Cardiac fibroblast (primary cell): ENCODE measurements at places on chromosomes 12 and 14.

GRCh38 chr14:88104710-88105109 lies 99.8 kb downstream of the GPR65 start:
- DNase-seq, result no peak

- no peak for DNase-seq
Observed at GRCh38 chr14:74444866-74445265, 18.9 kb upstream of the SYNDIG1L start.

DNA sequence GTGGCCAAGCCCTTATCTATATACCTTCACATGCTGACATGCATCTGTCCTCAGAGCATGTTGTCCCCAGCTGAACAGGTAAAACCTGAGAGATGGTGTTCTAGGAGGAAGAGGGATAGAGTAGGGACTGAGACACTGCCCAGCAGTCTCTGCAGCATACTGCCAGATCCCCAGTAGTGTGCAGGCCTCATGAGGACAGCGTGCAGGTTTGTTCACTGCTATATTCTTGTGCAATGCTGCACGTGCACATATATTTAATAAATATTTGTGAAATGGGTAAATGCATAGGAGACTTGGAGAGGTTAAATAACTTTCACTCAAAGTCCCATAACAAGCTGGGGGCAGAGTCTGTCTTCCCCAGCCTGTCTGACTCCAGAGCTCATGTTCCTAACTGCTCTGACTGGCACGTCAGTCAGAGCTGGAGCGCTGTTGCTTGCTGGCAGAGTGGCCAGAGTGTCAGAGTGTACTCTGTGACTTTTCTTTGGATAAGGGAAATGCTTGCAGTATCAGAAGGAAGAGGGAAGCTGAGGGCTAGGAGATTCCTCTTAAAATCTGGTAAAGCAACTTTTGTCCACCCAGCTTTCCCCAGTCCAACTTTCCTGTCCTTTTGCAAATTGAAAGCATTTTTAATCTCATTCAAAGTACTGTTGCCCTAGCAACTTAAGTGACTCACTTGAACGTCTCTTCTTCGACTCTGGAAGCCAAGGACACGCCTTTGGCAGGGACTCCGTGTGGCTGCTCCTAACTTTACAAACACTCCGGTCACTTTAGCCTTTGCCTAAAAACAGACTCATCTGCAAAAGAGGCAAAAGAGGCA lies 14.9 kb upstream of the POLR3B start:
- peak; percentile 84 for DNase-seq

DNA sequence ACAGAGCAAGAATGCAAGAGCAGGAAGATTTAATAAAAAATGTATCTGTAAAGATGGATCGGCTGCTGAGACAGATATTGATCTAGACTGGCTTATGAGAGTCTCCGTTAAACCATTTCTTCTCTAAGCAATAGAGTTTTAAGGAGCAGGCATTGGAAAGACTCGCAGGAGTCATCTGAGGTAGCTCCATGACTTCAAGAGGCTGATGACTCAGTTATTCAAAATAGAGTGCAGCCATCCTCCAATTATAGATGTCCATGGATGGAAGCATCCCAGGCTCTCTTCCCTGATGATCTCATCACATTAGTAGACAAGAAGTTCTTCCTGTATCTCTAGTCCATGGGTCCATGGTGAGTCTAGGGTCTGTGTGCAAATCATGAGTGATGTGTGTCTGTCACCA lies 638.3 kb upstream of the TMEM132C start:
- no peak for DNase-seq

GRCh38 chr12:114638790-114639435 lies 45.1 kb downstream of the TBX3 start:
- no peak for DNase-seq

DNA sequence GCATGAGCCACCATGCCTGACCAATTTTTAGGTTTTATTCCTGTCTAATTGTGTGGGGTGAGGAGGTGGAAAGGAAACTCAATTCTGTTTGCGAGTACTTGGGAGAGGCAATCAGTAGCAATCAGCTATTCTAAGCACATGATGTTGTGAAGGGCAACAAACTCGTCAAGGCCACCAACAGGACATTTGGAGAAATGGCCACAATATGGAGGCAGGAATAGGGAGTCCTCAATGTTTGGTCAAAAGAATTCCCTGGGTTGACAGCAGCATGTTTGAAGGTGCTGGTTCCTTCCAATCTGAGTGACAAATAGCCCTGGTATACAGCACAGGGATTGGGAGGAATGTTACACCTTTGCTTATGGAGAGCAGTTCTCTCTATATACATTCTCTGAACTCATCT lies 32.7 kb upstream of the USP44 start:
- DNase-seq, result no peak

DNA sequence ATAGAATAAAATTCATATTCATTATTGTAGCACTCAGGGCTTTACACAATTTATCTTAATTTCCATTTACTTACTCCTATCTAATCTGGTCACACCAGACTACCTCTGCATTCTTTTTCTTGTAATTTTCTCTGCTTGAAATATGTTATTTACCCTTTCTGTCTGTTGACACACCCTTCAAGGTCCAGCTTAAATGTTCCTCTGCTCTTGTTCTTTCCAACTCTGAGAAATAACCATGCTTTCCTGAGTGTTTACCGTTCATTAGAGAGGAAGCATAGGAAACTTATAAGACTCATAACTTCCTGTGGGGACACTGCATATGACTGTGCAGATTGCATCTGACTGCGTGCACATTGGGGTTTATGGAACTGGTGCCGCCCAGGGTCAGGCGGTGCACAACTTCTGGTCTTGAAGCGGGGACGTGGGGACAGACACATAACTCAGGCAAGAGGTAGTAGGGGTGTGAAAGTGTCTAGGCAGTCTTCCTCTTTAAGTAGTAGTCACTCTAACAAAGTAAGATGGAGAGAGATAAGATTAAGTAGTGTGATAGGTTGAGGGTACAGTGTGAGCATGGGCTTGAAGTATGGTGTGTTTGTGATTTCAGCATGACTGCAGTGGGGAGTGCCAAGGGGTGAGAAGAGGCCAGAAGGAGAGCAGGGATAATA lies 42.6 kb upstream of the FOXJ2 start:
- peak; percentile 8 for DNase-seq

DNA sequence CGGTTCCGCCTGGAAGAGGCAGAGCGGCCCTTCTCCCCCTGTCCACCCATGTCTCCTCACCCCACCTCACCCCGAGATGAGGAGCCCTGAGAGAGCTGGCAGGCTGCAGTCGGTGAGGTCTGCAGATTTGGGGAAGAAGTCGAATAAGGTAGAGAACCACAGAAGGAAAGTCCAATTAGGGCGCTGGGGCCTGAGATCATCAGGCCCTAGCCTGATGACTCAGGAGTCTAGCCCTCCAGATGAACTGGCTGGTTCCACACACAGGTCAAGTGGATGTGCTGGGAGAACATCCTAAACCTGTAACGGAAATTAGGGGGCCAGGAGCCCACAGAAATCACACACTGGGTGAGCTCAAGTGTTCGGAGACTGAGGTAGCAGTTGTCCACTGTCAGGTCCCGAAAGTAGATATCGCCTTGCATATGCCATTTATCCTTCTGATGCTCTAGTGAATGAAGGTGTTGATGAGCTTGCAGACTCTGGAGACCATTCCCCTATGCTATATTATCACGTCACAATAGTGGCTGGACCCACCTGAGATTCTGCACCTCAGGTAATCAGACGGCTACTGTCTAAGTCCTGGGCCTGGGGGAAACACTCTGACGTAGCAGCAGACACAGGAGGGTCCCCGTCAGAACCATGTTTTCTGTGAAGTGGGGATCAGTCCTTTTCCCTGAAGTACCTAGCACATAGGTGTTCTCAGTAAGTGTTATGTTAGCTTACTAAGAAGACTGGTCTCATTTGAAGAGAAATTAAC lies 886 bp upstream of the METTL17 start:
- no peak for DNase-seq

DNA sequence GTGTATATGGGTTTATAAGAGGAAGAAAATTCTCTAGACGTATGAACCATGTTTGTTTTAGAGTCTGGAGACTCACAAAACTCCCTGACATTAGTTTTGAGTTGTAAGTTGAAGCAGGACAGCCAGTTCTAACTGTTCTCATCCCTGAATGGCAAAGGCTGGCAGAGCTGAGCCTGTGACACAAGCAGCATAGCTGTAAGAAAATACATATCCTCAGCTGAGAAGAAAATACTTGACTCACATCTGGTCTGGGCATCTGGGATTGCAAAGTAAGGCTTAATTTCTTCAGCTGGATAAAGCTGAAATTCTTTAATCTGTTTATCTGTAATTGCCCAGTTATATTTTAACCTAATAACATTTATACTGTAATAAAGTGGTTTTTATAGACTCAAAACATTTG lies 156.3 kb downstream of the PELI2 start:
- DNase-seq, result peak; percentile 65

DNA sequence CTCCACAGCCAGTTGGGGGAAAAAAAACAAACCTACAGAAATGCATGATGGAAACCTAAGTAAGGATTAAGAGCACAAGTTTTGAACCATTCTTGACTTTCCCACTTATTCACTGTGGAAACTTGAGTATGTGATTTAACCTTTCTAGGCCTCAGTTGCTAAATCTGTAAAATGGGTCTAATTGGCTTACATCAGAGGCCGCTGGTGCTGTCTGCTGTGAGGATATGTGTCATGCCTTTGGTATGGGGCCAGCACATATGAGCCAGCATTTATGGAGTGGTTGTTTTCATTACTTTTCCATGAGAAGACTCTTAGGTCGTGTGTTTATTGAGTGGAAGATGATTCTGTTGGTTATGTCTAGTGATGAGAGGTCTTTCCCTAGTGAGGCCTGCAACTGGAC lies 102.4 kb downstream of the ESR2 start:
- DNase-seq, result peak; percentile 75

DNA sequence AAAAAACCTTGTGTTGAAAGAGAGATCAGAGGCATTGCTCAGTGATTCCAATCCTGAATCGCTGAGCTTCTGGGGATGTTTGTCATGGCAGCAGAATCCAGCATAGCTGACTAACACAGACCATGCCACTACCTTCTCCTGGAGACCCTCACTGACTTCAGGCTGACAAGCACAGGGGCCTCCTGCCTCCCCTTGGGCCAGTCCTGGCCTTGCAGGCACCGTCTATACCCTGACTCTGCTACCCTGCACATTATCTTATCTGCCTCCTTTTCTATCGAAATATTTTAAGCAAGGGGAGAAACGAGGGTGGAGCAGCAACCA lies 139.8 kb downstream of the KIF26A start:
- DNase-seq, result no peak

DNA sequence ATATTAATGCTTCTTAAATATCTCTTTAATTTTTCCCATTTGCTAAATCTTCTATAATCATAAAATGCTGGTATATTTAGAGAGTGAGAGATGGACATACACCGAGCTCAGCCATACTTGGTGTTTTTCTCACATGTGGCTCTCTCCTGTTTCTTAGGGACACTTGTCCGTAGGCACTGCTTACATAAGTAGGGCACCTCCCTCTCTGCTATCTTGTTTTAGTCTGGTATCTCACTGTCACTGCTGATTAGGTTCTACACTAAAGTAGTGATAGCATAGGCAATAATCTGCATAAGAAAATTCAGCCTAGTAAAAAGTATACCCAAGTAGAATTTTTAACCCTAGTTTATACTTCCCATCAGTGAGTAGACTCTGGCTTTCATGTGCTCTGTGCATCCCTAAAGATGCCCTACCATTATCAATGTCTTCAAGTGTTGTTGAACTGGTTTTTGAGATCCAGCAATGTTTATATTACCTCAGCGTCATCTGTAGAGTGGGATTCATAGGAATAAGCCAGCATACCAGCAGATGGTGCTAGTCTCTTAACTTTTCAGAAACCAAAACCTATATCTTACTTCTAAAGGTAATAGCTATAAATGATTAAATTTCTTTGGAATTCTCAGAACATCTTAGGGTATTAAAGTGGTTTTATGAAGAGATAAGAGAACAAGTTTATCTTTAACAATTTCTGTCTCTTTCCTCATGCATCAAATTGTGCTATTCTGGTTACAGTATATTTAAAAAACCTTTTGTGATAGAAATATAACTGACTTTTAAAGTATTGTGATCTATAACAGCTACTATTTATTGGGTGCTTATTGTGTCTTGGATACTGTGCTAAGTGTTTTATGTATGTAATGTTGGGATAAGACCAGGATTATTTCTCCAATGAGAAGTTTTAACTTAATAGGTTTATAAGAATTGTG lies 32.9 kb downstream of the ARID2 start:
- peak; percentile 78 for DNase-seq

DNA sequence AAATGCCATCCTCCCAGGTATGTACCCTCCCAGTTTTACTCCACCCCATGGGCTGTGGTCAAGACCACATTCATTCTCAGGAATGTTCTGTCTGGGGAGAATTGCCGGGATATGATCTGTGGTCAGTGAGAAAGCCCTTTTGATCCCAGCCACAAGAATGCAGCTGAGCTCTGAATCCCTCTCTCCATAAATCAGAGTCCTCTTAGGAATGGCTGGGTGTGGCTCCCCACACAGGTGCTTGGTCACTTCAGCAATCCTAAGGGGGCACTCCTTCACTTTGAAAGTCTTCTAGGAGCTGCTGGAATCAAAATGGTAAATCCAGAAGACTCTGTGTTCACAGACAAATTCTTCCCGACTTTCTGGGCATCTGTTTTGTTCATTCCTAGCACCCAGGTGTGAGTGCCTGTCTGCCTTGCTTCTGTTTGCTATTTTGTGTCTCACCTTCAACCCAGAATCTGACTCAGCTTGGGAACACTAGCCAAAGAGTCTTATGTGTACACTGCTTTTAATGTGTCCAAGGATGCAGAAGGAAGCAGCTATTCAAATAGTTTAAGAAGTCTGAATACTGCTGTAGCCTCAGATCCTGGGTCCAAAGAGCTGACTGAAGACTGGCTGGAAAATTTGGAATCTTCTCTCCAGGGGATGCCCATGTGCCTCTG lies 144.6 kb upstream of the CDKN3 start:
- DNase-seq, result peak; percentile 71

DNA sequence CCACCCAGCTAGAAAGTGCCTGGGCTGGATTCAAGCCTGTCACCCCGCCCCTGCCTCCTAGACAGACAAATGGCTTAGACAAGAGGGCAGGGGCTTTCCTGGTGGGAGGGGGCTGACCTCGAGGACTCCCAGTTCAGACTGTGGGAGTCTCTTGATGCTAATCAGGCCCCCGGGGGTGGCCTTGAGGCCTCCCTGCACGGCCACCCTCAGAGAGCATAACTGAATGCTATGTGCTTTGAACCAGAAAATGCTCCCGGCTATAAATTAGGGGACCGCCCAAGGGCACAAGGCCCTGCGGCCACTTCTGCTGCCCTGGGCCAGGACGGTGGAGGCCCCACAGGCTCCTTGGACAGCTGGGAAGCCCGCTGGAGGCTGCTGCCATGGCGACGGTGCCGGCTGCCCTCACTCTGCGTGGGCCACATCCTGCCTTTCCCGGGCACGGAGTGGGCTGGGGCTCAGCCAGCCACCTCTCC lies 111.0 kb upstream of the NCOR2 start:
- DNase-seq, result no peak

- DNase-seq, result no peak
Observed at GRCh38 chr14:36194663-36195062, 18.1 kb upstream of the PTCSC3 start.

- no peak for DNase-seq
Observed at GRCh38 chr12:66602483-66603143, 76.3 kb downstream of the GRIP1 start.

GRCh38 chr12:19236656-19237055 lies 107.1 kb downstream of the PLEKHA5 start:
- peak; percentile 41 for DNase-seq

GRCh38 chr14:90345239-90345557 lies 13.5 kb upstream of the NRDE2 start:
- no peak for DNase-seq

- no peak for DNase-seq
Observed at GRCh38 chr12:116651089-116651488, 86.8 kb downstream of the SPRING1 start.

- DNase-seq, result no peak
Observed at GRCh38 chr14:89283327-89284060, 133.5 kb downstream of the FOXN3 start.

- no peak for DNase-seq
Observed at GRCh38 chr14:99201351-99202073, 70.5 kb downstream of the BCL11B start.
